ENCODE measurements at places on chromosomes 2 and 18.

- peak; percentile 51 for DNase-seq
These were observed 73.1 kb upstream of the HPCAL1 start for GRCh38 chr2:10229462-10230099.

DNA sequence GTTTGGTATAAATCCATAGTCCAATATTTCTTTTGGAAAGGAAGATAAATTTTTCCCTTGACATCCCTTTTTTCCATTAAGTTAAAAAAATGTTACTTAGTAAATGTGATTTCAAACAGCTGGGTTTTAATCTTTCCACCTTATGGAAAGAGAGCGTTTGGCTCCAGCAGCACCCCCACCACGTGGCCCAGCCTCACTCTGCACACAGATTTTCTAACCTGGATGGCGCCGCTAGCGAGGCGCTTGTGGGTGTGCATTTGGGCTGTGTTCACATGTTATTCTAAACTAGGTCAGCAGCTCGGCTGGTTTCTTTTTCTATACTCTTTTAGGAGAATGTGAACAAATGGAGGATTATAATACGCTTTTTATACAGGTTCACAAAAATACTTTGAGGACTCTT, 218.0 kb downstream of the LDLRAD4 start:
- peak; percentile 91 for DNase-seq

GRCh38 chr18:25563346-25563745, 211.4 kb upstream of the ZNF521 start:
- no peak for DNase-seq

DNA sequence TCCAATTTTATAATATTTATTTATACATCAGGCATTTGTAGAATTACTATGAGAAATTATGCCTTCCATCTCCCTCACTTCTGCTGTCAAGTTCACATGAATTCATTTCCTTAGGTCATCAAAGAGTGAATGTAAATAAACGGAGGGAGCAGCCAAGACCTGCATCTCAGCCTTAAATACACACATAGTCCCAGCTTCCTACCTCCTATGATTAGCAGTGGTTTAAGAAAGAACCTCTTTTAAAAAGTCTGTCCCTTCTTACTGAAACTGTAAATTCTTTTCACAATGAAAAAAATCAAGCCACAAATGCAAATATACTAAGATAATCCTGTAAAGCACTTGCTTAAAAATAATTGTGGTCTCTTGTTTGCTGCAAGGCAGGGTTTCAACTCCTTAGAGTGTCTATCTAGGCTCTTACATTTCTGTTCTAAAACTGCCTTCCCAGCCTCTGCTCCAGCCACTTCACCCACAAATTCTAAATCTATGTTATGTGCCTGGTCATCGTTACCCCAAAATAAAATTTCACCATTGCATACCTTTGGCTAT, 532.7 kb upstream of the FSHR start:
- no peak for DNase-seq

DNA sequence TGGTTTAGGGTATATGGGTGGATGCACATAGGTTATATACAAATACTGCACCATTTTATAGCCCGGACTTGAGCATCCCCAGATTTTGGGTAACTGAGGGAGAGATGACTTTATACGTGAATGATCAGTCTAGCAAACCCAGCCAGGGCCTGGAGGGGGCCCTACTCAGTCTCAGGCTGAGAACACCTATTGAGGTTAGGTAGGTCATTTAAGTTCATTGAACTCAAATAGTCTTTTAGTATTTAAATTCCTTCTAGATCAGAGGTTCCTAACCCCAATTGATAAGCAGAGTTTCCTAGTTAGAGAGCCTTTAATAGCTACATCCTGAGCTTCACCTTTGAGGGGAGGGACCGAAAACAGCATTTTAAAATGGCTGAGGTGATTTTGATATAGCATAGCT, 487.0 kb downstream of the DCC start:
- no peak for DNase-seq

DNA sequence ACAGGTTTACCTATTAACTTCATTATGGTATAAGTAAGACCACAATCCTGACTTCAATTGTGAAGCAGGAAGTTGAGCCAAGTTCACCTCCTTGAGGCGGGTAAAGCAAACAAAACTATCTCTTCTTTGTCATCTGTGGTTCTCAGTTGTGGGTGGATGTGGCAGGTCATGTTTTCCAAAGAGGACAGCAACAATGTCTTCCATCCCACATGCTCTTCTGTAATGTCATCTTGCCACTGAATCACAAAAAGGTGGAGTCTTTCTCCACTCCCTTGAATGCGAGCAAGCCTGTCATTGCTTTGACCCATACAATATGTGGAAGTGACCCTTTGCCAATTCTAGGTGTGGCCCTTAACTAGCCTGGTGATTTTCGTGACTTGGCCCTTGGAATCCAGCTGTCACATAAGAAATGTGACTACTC, 98.7 kb downstream of the GRB14 start:
- DNase-seq = no peak

DNA sequence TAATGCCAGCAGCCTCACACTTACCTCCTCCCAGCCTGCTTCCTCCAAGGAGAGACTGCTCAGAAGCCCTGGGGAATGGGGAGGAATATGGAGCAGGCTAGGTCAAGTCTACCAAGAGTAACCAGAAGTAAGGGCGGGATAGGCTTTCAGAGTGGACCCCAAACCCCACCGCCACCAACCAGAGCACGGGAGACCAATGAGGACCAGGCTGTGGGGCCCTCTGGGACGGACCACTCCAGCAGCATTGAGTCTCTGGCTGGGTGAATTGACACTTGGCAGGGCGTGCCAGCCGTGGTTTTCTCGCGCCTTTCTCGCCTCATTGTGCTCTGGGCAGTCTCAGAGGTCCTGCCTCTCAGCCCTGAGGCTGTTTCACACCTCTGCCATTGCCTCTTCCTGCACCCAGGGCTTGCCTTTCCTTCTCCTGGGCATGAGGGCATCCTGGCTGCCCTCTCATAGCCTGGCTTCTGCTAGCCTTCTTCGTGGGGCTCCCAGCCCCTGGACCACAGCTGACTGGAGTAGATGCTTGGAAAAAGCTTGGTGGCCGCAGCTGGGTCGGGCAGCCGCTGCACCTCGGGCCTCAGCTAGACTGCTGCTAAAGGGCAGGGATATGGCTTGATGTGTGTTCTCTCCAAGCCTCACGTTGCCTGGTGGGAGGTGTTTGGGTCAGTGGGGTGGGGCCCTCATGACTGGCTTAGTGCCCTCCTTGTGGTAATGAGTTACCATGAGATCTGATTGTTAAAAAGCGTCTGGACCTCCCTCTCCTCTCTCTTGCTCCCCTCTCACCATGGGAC, 40.5 kb upstream of the HS6ST1 start:
- DNase-seq = no peak

DNA sequence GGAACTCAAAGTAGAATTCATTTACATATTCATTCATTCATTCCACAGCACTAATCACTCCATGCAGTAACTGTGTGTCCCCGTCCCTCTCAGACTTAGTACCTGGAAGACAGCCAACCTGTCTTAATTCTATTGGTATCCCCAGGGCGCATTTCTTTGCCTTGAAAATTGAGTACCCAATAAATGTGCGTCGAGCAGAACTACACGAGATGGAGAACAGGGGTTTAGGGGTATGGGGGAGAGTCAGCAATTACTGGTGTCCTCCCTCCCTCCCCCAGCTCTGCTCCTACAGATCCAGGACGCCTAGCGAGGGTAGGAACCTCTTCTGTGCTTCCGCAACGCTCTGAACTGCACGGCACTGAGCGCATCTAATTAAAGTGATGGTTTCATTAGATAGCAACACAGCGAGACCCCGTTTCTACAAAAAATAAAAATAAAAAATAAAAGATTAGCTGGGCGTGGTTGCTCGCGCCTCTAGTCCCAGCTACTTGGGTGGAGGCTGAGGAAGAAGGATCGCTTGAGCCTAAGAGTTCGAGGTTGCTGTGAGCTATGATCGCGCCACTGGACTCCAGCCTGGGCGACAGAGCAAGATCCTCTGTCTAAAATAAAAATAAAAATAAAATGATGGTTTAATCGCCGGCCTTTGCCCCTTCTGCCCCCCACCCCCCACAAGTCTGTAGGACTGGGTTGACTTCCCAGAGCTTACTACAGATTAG, 614 bp upstream of the FKBP1B start:
- no peak for DNase-seq

GRCh38 chr18:52489396-52490306, 149.7 kb downstream of the DCC start:
- DNase-seq = no peak

DNA sequence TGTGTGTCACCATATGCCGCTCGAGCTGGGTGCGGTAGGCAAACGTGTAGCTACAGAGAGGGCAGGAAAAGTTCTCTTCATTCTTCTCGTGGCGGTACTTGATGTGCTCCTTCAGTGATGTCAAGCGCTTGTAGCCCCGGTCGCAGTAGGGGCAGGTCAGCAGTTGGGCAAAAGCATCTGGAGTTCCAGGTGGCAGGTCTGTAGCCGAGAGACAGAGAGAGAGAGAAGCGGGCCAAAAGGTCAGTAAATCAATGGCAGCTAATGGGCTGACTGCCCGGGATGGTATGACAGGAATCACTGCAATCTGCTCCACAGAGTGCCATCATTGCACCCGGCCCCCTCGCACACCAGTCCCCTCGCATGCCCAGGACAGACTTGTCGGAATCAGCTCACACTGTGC, 116.0 kb downstream of the ZEB2 start:
- DNase-seq = no peak

- DNase-seq = no peak
These were observed 7.7 kb upstream of the SP140L start for GRCh38 chr2:230319211-230319862.

DNA sequence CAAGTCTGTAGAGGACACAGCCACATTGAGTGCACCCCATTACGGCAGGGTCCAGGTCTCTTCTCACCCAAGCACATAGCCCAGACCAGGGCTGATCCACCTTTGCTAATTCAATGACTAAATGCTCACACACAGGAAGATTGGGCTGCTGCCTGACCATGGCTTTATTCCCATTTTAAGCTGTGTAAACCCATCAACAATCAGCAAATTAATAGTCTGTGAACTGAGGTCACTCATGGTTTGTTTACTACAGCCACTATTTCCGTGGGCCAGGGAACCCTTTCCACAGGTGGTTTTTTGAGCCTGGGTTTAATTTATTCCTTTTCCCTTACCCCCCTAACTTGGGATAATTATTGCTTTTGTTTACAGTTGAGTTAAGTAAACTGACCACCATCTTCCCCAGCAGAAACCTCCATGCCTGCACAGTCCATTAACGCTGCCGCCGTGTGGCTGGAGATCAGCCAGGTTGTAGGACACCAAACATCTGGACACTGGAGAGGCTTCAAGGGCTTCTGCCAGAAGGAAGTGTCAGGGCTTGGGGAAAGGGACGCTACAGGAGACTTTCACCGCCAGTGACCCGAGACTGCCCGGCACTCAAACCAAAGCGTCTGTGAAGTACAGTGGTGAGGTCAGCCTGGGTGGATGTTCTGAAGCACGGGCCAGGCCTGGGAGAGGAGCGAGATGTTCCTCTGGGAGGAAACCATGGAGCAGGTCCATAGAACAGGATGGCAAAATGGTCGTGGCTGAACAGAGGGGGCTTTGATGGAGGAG, 282.9 kb downstream of the DYSF start:
- DNase-seq = no peak
